ENCODE measurements at places on chromosomes 1 and 21.
A peak's percentile ranks its signal among the peaks of the same experiment; 100 is the strongest.

- no peak for DNase-seq
Measured at GRCh38 chr1:33443705-33444180, 12.8 kb upstream of the PHC2 start.

GRCh38 chr1:3441410-3441847 lies 13.0 kb upstream of the ARHGEF16 start:
- peak; percentile 56 for DNase-seq

DNA sequence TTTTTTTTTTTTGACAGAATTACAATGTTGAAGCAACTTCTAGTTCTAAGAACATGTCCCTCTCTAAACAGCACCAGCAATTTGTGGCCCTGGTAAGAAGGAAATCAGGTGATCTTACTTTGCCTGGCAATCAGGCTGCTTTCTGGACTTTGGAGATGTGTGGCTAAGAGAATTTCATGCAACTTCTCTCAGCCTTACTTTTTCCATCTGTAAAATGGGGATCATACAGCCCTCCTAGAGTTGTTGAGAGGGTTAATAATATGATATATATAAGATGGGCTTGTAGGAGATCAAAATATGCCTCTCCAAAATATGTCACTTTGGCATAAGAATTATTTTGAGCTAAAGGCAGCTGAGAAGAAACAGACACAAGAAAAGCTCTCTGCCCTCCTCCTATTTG lies 92.0 kb downstream of the SLC25A24 start:
- no peak for DNase-seq

DNA sequence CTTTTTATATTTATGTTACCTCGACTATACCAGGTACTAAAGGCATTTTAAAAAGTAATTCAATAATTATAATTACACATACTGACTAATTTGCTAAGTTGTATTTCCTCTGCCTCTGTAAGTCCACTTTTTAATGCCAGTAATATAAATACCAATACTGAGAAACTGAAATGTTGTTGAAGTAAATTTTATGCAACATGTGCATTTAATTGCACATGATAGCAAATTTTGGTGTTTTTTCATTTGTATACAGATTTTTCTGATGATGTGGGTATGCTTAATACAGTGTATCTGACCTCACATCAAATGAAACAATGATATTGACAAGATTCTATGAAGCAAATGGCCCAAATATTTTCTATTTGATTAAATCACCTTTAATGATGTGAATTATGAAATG lies 1531.6 kb downstream of the KCNT2 start:
- no peak for DNase-seq

DNA sequence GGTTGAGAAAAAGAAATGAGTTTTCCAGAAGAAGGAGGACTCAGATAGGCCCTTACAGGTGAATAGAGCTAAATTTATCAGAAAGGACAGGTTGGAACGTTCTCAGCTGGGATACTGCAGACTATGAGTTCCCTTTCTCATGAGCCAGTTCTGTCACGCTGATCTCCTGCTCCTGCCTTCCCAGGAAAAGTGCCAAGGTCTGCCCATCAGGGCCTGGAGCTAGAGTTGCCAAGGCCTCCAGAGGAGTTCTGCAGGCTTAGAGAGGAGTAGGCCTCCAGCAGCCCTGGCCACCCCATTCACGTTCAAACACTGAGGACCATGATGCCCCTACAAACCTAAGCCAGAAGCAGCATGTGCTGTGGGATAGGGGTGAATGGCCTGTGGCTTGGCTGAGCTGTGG lies 126.8 kb upstream of the TNR start:
- DNase-seq, result no peak

GRCh38 chr1:158932171-158932570 lies 819 bp downstream of the PYHIN1 start:
- no peak for DNase-seq

- no peak for DNase-seq
Measured at GRCh38 chr1:29971703-29972102, 735.4 kb downstream of the PTPRU start.

- no peak for DNase-seq
Measured at GRCh38 chr1:170864238-170864637, 71.1 kb upstream of the MROH9 start.

DNA sequence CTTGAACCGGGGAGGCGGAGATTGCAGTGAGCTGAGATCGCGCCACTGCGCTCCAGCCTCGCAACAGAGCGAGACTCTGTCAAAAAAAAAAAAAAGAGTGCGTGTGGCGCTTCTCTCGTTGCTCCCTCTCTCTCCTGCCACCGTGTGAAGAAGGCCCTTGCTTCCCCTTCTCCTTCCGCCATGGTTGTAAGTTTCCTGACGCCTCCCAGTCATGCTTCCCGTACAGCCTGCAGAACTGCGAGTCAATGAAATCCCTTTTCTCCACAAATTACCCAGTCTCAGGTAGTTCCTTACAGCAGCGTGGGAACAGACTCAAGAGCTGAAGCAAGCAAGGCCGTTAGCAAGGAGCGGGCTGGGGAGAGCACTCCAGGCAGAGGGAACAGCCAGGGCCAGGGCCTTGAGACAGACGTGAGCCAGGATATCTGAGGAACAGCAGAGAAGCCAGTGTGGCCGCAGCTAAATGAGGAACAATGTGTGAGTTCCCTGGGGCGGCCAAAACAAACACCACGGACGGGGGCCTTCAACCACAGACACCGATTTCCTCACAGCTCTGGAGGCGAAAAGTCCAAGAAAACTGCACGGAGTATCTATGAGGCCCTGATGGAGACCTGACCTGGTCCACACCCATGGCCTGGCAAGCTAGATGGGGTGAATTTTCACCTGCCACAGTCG lies 54.2 kb upstream of the ETS2 start:
- peak; percentile 1 for DNase-seq

GRCh38 chr1:214264196-214264595 lies 16.8 kb upstream of the SMYD2 start:
- DNase-seq, result no peak

GRCh38 chr1:236687273-236687672 lies 974 bp downstream of the ACTN2 start:
- DNase-seq, result no peak

GRCh38 chr1:110780600-110781484 lies 92.1 kb upstream of the CD53 start:
- peak; percentile 25 for DNase-seq

DNA sequence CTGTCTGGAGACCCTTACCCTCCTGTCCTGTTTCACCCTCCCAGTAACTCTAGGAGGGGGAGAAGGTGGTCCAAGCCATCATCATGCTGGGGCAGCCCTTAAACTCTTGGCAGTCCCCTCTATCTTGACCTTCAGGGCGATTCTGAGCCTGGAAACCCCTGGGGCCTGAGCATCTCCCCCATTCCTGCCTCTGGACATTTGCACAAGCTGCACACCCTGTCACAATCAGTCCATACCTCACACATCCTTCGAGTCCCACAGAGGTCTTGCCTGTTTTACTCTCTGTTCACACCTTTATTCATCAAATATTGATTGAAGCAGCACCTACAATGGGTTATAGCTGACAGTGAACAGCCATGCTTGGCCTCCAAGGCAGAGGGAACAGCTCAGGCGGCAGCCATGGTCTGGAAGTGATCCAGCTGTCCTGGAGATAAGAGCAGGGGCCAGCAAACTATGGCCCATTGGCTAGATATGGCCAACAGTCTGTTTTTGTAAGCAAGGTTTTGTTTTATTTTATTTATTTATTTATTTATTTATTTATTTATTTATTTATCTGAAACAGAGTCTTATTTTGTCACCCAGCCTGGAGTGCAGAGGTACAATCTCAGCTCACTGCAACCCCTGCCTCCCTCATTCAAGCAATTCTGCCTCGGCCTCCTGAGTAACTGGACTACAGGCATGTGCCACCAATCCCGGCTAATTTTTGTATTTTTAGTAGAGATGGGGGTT lies 7.1 kb upstream of the FAM131C start:
- no peak for DNase-seq
